Fibroblast of skin of right biceps (primary cell): ENCODE measurements at places on chromosomes 6 and 20.

DNA sequence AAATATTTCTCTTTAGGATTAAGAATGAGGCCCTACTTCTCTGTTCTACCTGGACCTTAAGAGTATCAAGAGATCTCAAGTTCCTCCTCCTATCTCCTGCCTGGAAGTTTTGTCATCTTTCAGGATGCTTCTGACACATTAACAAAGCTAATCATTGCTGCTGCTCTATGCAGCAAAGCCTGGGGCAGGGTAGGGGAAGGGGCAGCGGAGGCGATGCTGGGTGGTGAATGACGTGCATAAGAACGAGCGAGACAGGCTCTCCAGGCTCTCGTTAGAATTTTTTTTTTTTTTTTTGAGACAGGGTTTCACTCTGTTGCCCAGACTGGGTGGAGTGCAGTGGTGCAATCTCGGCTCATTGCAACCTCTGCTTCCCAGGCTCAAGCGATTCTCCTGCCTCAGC, 31.2 kb downstream of the FERMT1 start:
- DNase-seq, result no peak

DNA sequence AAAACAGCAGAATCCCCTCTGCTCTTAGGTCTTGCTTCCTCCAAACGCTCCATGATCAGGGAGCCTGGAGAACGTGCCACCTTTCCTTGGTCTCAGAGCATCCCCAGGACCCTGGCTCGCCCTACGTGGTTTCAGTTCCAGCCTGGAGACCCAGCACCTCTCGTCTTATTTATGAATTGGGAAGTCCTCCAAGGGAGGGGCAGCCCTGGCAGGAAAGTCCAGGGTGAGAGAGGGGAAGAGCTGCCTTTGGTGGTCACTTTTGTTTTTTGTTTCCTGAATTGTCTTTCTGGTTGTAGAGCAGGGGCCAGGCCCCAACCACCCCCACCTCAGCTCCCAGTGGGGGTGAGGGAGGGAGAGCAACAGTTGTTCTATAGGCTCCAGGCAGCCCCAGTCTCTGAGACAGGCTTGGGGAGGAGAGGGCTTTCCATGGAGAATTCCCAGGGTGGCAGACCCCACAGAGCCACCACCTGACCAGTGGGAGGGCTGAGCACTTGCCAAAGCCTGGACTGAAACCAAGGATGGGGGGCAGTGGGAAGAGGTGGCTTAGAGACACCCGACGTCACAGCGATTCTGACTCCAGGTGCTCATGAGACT, 88.8 kb downstream of the PRND start:
- DNase-seq, result no peak

- DNase-seq, result no peak
Measured at GRCh38 chr20:1105599-1106194, 12.7 kb upstream of the PSMF1 start.

DNA sequence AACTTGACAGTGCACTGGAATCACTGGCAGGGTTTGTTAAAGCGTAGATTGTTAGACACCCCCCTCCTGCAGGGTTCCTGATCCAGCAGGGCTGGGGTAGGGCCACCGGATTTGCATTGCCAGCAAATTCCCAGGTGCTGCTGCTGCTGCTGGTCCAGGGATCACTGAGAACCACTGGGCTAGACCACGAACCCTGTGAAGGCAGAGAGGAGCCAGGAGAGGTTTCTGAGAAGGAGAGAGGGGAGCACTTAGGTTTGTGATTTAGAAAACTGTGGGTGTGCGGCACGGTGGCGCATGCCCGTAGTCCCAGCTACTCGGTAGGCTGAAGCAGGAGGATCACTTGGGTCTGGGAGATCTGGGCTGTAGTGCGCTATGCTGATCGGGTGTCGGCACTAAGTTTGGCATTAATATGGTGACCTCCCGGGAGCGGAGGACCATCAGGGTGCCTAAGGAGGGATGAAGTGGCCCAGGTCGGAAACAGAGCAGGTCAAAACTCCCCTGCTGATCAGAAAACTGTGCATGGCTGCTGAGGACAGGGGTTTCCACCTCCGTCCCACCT, 53.6 kb upstream of the FAM83D start:
- no peak for DNase-seq

GRCh38 chr6:110170081-110170480, 9.4 kb downstream of the WASF1 start:
- no peak for DNase-seq

DNA sequence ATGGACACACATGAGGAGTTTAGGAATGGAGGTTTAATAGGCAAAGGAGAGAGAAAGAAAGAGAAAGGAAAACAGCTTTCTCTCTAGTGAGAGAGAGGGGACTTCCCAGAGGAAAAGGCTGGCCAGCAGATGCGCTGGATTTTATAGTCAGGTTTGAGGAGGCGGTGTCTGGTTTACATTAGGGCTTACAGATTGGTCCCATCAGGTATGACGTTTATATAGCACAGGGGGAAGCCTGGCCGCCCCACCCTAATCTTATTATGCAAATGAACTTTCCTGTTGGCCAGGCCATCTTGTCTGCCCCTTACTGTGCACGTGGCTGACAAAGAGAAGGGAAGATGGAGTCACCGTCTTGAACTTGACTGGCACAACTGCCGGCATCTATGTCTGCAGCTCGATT, 86.6 kb upstream of the QKI start:
- peak; percentile 52 for DNase-seq

DNA sequence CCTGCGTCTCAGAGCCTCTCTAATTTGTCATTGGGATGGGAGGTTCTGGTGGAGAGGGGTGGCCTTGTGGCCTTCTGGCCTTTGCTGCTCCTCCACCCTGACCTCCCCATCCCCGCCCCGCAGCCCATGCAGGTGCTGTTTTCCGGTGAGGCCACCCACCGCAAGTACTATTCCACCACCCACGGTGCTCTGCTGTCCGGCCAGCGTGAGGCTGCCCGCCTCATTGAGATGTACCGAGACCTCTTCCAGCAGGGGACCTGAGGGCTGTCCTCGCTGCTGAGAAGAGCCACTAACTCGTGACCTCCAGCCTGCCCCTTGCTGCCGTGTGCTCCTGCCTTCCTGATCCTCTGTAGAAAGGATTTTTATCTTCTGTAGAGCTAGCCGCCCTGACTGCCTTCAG, 171.8 kb upstream of the RNF24 start:
- DNase-seq, result no peak

GRCh38 chr6:73262671-73263569, at the start of gene KHDC1:
TSS of gene KHDC1 (minus strand) at chr6:73263196. CDS start at chr6:73242517, 20,679 bp downstream.
- DNase-seq, result peak; percentile 72

DNA sequence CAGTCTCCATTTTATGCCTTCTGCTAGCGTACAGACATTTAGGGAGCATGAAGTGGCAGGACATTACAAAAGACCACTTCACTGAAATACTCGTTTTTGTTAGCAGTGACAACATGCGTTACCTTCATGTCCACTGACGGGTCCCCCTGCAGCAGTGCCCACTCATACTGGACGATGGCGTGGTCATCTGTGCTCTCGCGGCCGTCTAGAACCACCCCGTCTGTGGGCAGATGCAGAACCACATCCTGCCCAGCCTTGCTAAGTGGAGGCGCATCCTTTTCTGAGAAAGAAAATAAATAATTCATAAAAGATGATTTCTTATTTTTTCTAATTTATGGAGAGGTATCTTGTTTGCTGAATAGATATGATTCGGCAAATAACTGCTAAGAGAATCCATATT, 11.3 kb downstream of the LRP11 start:
- no peak for DNase-seq

DNA sequence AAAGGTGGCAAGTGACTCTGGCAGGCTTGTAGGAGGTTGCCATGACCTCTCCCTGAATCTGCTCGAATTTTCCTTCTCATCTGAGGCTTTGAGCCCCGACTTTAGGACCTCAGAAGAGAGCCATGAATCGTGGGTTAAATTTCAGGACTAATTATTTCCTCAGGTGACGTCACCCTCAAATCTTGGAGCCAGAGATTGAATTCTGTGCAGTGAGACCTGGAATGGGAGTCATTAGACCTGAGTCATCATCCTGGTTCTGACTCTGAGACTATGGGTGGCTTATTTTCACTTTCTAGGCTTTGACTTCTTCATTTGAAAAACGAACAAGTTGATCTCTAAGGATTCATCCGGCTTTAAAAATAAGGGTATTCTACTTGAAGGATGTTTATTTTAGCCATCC, 48.5 kb upstream of the PDYN start:
- peak; percentile 64 for DNase-seq

- peak; percentile 39 for DNase-seq
Measured at GRCh38 chr20:19913927-19914614, 103.1 kb upstream of the NAA20 start.

GRCh38 chr6:143545165-143545564, 33.6 kb upstream of the FUCA2 start:
- no peak for DNase-seq
